ENCODE measurements at places on chromosomes 3 and 15. TPM values are rescaled to one million over a fixed set of nuclear protein-coding genes. Genes with fewer than 3 reads are reported as not detected.
A peak's percentile ranks its signal among the peaks of the same experiment; 100 is the strongest.

FBN1 gene
- total RNA-seq, result 35.9 TPM

SCN11A gene
- total RNA-seq, result 0.27 TPM

GRCh38 chr15:86349565-86349964 lies 269.9 kb downstream of the AGBL1 start:
- no peak for DNase-seq

DNA sequence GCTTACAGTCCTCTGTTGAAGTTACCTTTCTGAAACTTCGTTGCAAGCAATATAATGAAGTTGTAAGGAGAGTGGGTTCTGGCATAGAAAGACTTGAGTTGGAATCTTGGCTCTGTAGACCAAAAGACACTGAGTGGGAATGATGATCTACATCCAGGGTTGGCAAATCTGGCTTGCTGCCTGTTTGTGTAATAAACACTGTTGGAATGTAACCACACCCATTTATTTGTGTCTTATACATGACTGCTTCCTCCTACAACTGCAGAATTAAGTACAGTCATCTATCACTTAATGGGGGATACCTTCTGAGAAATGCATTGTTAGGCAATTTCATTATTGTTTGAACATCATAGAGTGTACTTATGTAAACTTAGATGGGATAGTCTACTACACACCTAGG lies 178.4 kb upstream of the SUCLG2 start:
- DNase-seq, result no peak

DNA sequence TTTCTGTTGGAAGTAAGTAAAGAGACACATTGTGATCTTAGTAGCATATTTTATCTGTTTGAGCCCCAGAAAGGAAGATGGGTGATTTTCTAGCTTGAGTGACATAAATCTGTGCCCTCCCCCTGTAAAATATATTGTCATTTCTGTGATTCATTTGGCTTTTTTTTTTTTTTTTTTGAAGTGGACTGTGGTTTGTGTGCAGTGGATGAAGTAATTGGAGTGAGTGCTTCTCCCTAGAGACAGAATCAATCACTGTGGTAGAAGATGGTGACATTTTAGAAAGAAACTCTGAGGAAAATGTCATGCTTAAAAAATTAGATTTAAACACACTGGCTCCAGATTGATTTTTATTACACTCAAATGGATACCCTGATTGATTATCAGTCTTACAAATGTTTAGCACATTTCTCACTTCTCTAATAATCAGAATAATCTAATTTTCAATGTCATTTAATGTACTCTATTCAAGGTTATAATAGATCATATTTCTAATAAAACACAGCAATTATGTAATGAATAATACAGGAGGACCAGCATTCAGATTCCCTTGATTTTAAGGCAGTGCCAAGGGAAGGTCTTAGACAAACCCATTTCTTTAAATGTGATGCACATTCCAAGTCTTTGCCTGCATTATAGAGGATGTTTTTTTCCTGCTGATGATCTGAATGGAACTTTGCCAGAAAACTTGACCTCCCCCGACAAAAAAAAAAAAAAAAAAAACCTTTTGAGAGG lies 116.6 kb downstream of the TOP2B start:
- no peak for DNase-seq

DNA sequence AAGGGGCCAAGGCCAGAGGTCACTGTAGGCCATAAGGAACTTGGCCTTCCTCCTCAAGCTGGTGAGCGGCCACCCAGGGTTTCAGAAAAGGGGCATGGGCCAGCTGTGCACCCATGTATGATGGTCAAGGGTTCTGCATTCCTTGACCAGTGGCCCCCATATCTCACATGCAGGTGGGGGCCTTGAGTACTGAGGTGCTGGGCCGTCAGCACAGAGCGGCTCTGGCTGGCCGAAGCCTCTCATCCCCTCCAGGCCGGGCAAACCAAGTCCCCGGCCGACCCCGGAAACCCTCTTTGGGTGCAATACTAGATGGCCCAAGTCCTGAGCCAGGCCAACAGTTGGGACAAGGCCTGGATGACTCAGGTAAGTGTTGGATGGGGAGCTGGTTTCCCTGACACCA lies 9.5 kb downstream of the ALG3 start:
- no peak for DNase-seq

GRCh38 chr3:120052225-120052624 lies 42.0 kb downstream of the GSK3B start:
- no peak for DNase-seq

DNA sequence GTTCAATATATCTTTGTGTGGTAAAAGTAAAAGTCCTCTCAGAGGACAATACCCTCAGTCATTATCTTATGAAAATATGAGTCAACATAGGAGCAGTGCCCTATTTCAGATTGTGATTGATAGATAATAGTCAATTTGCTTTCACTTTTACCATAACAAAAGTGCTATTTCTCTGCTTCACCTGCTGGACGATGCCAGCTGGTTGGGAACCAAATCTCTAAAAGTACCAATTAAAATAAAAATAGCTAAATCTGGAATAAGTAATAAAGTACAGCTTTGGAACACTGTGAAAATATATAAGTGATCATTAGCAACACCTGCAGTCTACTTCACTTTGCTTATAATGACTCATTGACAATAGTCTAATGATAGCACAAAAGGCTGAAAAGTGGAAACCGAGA lies 390.3 kb upstream of the AGTR1 start:
- no peak for DNase-seq

DNA sequence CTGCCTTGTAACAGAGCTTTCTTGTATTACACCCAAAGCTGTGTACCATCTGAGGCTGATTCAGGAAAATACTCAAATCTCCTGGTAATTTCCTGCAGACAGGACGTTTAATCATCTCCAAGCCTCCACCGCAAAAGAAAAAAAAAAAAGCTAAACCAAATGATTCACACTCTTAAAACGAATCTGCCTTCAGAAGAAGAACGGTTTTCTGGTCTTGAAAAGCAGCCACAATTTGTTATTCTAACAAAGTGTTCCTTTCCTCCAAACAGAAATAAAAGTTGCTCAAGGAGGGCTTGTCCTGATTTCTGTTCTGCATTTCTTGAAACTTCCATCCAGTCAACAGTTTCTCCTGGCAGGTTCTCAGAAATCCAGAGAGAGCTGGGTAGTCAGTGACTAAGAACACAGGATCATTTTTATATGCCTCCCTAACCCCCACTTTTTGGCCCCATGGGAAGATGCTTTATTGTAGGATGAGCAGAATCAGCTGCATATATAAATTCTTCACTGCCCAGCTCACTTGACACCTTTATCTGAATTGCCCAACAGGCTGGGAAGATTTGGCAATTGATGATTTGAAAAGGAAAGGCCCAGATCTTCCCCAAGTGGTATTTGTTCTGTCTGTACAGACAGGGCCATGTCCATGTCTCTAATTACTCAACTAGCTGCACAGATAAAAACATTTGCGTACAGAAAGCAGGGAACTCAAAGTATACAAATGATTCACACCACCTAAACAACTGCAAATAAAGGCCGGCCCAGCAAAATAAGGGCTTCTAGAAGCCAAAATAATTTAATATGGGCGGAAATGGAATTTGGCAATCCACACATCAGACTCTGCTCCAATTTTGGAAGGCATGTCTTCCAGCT lies 41.0 kb upstream of the PRICKLE2 start:
- DNase-seq, result peak; percentile 83

DNA sequence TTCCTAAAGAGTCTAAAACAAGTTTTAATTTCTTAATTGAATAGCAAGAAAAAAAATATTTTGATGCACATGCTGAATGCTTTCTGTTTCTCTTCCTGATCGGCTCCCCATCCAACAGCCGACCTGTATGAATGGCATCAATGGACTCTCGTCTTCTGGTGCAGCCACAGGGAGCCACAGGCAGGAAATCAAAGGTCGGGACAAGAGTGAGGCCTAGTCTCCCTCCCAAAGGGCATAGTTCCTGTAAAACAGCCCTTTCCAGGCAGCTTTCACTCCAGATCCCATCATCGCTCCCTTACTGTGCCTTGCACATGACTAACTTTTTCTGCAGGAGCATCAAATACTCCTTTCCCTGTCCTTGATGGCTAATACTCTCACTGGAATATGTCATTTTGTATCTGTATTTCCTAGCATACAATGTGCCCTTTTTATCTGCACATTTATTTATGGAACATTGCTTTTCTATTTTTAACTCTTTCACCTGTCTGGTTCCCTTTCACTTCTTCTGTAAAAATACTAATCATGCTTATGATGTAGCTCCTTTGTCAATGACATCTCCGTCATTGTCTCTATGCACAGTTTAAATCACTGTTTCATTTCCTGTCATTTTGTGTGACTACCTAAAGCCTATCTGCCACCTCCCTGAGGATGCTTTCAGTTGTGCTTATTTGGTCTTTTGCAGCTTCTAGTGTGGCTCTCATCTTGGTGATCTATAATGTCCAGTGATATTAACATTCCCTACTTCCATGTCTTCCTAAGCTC lies 326.2 kb downstream of the CTNNB1 start:
- DNase-seq, result no peak

GRCh38 chr3:24684506-24685023 lies 189.9 kb upstream of the THRB start:
- no peak for DNase-seq

- no peak for DNase-seq
Observed at GRCh38 chr15:38532728-38533127, 31.9 kb downstream of the RASGRP1 start.

TJP1 gene
- 148 TPM for total RNA-seq

- no peak for DNase-seq
Observed at GRCh38 chr3:50519471-50520089, 16.1 kb upstream of the CACNA2D2 start.

GATM gene
- total RNA-seq, result 8.7 TPM

DNA sequence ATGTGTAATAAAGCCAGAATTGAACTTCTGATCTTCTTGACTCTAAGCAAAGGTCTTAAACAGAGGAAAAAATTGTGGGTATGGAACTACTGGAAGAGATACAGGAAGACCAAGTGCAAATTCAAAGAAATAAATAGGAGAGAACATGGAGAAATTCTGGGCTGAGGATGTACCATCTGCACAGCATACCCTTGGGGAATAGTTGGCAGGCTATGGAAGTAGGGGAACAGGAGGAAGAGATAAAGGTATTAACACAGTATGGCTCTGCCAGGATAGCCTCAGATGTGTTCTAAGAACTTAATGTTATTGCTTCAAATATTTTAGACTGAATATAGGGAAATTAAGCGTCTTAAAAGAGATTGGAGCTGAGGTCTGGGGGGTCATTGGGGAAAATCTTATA lies 485.4 kb downstream of the CNTN3 start:
- DNase-seq, result no peak

GRCh38 chr3:59444294-59444671 lies 394.5 kb upstream of the CFAP20DC start:
- no peak for DNase-seq

DNA sequence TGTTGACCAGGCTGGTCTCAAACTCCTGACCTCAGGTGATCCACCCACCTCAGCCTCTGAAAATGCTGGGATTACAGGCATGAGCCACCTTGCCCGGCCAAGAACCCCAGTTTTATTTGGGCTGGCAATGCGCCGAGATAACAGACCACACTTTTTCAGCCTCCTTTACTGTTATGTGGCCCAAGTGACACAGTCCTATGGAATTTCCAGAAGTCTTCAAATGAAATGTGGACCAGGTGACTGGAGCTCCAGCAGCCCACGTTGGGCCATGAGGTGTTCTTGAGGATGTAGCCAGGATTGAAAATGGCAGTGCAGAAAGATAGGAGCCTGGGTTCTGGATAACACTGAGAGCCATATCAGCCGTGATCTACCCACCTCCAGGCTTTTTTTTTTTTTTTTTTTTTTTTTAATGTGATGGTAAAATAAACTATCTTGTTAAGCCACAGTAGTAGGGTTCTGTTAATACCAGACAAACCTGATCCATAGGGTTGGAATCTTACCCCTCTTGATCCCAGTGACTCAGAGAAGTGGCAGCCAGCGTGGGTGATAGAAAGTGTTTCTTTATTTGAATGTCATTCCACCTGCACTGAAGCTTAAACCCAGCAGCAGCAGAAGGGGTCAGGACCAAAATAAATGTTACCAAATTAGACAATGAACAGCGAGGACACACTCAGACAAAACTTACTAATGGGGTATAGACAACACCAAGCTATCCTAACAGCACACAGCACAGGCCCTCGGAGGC lies 55.6 kb downstream of the LHFPL4 start:
- DNase-seq, result peak; percentile 61

ACVR2B gene
- 18.7 TPM for total RNA-seq

- no peak for DNase-seq
Observed at GRCh38 chr15:96330064-96330449, 443 bp upstream of the NR2F2 start.

COX5A gene
- total RNA-seq, result 136 TPM

BCHE gene
- total RNA-seq, result 6.6 TPM

- no peak for DNase-seq
Observed at GRCh38 chr15:58249646-58250312, 111.6 kb downstream of the AQP9 start.

DNA sequence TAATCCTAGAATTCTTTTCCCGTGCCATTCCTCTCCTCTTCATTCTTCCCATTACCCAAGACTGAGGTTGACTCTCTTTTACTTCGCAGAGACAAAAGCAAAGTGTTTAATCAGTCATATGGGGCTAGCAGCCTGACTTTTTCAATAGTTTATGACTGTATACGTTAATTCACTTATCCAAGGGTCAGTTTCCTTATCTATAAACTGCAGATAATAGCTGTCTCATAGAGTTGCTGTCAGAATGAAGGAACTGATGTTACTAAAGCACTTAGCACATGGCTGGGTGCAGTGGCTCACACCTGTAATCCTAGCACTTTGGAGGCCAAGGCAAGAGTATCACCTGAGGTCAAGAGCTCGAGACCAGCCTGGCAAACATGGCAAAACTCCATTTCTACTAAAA lies 43.5 kb upstream of the ULK4 start:
- no peak for DNase-seq

GRCh38 chr3:178603735-178604134 lies 67.5 kb downstream of the KCNMB2 start:
- DNase-seq, result no peak

DNA sequence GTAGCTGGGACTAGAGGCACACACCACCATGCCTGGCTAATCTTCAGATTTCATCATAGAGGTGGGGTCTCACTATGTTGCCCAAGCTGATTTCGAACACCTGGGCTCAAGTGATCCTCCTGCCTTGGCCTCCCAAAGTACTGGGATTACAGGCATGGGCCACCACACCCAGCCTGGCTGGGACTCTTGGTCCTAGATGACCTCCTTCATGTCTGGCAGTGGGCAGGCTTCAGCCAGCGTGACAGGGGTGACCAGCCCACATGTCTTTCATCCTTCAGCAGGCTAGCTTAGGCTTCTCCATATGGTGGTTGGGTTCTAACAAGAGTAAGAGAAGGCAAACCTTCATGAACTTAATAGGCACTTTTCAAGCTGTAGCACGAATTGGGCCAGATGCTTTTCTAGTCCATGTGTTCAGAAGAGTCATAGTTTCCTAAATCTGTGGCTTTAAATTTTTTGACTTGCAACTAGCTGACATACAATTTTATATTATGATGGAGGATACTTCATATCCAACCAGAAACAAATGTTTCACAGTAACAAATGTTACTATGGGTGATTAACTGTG lies 7.6 kb downstream of the GPD1L start:
- no peak for DNase-seq

GAP43 gene
- total RNA-seq, result 0.21 TPM

IL20RB gene
- total RNA-seq, result 0.89 TPM

DNA sequence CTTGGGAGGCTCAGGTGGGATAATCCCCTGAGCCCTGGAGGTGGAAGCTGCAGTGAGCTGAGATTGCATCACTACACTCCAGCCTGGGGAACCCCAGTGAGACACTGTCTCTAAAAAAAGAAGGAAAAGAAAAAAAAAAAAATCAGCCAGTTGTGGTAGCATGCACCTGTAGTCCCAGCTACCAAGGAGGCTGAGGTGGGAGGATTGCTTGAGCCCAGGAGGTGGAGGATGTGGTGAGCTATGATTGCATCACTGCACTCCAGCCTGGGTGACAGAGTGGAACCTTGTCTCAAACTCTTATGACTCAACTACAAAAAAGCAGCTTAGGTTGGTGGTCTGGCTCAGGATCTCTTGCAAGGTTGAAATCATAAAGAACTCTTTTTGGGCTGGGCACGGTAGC lies 19.3 kb upstream of the GPX1 start:
- DNase-seq, result no peak
